ENCODE measurements at places on chromosomes 12 and 14.

- DNase-seq = no peak
Observed at GRCh38 chr14:77980475-77981321, 180.8 kb downstream of the ADCK1 start.

- no peak for DNase-seq
Observed at GRCh38 chr14:20365928-20366327, 22.5 kb downstream of the PARP2 start.

GRCh38 chr12:93266-94005 lies 26.9 kb downstream of the IQSEC3 start:
- DNase-seq = no peak

DNA sequence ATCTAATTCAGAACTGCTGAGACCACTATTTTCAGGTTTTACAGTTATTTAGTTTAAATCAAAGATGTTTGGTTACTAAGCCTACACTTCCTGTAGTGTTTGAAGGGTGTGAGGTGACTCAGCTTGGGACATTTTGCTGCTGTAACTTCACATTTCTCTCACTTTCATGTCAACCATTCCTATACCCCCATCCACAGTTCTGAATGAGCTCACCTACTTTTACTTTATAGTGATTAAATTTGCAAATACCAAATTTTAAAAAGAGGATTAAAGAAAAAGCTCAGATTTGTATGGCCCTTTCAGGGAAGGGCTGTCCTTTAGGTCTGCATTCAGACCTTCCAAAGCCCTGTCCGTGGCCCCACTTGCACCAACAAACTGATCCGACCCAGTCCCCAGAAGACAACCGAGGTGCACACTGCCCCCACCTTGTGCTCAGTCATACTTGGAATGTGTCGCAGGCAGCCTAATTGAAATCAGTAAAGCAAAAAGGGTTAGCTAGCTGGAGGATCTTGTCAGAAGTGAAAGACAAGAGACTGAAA lies 174.4 kb downstream of the MON2 start:
- DNase-seq = no peak

DNA sequence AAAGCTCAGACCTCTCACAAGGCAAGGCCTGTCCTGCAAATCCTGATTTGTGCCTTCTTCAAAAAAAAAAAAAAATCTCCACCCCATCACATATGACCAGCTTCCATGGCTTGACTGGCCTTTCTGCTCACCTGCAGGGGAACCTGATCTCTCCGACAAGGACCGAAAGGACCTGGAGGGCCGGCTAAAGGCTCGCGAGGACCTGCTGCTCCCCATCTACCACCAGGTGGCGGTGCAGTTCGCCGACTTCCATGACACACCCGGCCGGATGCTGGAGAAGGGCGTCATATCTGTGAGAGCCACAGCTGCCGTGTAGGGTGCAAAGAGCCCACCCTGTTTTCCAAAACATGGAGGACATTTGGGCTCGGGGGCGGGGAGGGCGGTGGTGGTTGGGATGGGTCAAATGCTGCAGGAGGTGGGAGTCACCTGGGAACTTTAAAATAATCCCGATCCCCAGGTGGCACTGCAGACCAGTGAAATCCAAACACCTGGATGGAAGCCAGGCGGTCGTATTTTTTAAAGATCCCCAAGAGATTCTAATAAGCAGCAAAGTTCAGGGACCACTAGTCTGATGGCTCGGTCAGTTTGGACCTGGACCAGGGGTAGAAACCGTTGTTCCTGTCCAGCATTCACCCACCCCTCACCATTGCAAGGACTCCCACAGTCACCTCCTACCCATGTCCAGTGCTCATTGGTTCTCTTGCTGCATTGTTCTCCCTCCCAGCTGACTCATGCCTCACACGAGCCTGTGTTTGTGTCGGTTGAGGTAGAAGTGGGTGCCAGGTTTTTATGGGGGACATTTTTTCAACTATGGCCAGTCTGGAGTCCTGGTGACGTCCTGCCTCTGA lies 44.8 kb downstream of the FOXN4 start:
- DNase-seq = peak; percentile 82

- DNase-seq = no peak
Observed at GRCh38 chr12:89475203-89475990, 49.2 kb downstream of the GALNT4 start.

DNA sequence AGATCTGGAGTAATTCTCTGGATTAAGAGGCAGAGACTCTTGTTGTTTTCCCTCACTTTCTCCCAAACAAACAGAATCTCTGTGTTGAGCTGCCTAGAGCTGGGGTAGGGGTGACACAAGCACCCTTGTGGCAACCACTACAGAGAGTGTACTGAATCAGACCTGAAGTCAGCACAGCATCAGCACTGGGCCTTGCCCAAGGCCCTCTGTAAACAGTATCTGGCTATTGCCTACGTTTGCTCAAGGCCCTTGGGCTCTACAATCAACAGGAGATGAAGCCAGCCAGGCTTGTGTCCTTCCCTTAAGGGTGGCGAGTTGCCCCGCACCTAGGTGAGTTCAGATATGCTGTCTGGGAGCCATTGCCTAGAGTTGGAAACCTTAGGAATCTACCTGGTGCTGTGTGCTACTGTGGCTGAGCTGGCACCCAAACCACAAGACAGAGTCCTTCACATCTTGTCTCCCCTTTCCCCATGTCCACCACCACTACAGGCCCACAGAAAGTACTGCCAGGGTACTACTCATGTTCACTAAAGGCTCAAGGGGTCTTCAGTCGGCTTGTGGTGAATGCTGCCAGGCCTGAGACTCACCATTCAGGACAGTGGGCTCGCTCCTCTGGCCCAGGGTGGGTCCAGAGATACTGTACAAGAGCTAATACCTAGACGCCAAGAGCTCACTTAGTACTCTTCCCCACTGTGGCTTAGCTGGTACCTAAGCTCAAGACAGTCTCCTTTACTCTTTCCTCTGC lies 206.8 kb downstream of the SYNE2 start:
- DNase-seq = no peak

GRCh38 chr14:103144085-103144484 lies 20.8 kb downstream of the TNFAIP2 start:
- no peak for DNase-seq

GRCh38 chr12:14643251-14643650 lies 53.1 kb downstream of the GUCY2C start:
- DNase-seq = no peak

DNA sequence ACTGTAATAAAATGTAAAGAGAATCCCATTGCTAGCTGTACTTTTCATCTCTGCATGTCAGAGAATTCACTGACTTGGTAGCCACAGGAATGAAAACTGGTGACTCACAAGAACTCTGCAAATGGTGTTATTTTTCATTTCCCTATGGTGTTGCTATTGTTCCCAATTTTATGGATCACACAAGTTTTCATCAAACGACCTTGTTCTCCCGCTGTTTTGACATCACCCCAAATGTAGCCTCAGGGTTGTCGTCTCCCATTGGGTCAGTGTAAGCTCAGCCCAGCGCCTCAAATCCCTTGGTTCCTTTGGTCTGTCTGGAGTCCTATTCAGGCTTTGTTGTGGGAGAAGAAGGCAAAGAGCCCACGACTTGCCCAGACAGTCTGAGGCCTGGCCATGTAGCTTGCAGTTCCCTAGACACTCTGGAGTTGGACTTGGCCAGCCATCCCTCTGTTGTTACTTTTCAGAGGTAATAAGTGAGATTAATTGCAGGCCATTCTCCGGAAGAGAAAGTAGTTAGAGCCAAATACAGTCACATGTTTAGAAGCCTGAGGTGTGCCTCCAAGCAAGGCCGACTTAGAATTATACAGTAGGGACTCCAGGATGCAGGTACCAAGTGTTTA lies 159.2 kb downstream of the TGFB3 start:
- DNase-seq = no peak

- no peak for DNase-seq
Observed at GRCh38 chr12:53949631-53950436, 4.9 kb upstream of the HOXC12 start.

- no peak for DNase-seq
Observed at GRCh38 chr14:57493467-57494181, at the start of gene CCDC198. Gene CCDC198, minus strand, starts transcription at chr14:57493857. Its CDS starts 142 bp downstream, at chr14:57493715.

DNA sequence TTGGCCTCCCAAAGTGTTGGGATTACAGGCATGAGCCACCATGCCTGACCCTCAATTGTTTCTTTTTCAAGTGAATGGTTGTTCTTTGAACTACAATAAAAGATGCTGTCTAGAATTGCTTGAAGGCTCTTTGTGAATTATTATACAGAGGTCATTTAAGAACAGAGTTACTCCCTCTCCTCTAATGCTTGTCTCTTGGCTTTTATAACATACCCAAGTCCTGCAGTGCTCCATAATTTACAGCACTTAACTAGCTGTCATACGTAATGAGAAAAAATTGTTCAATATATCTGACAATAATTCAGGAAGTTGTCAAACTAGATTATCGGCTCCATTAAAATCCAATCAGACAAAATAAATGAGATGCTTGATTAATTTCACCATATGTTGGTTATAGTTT lies 823.0 kb upstream of the ATXN7L3B start:
- no peak for DNase-seq

- no peak for DNase-seq
Observed at GRCh38 chr12:57859121-57859520, 12.6 kb upstream of the CTDSP2 start.

- no peak for DNase-seq
Observed at GRCh38 chr12:119576118-119576810, 17.3 kb upstream of the TMEM233 start.

DNA sequence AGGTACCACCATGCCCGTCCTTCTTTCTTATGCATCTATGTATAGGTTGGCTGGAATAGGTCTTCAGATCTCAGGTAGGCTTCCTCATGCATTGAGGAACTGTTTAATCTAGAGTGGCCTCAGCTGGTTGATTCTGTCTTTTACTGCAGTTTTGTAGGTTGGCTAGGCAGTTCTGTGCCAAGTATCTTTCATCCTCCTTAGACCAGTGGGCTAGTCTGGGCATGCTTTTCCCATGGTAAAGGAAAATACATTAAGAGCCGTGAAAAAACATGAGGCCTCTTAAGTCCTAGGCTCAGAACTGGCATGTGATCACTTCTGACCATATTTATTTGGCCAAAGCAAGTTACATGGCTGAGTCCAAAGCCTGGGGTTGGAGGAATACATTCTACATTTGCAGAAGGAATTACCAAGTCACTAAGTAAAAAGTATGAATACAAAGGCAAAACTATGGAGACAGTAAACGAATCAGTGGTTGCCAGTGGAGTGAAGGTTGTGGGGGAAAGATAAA lies 137.3 kb downstream of the WIF1 start:
- DNase-seq = no peak

DNA sequence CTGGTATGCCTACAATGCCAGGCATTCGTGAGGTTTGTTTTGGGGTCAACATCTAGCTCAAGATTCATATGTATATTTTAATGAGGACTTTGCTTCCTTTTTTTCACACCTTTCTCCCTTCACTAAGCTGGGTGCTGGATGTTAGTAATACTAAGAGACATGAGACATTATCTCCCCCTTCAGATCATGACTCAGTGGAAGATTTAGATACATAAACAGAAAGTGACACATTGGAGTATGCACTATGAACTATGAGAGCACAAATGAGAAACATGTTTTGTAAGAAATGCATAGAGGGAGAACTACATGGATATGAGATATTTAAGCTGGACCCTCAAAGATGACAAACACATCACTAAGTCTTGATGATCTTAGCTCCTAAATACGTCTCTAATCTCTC lies 286.3 kb downstream of the RPAP3 start:
- no peak for DNase-seq

- DNase-seq = no peak
Observed at GRCh38 chr14:51386411-51386810, 146.4 kb downstream of the TMX1 start.
